ENCODE measurements at places on chromosomes 4 and X.

- DNase-seq, result no peak
These were observed 229.9 kb upstream of the AFF2 start for GRCh38 chrX:148270499-148270898.

- DNase-seq, result no peak
These were observed 71.8 kb downstream of the FUNDC1 start for GRCh38 chrX:44470816-44471215.

DNA sequence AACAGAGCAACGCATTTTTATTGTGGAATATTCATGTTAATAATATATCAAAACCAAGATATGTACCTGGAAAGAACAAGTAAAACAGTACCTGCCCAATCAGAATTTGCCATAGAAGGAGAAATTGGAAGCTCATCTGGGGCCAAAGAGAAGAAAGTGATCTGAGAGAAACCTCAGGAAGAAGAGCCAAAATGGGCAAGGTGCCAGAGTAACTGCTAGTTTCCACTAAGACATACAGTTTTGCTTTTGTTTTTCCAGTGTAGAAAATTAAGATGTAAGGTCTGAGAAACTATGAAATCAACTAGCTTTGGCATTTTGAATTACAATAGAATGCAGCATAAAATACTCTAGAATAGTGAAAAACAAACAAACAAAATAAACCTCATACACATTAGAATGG, 2201.2 kb downstream of the ARAP2 start:
- no peak for DNase-seq

DNA sequence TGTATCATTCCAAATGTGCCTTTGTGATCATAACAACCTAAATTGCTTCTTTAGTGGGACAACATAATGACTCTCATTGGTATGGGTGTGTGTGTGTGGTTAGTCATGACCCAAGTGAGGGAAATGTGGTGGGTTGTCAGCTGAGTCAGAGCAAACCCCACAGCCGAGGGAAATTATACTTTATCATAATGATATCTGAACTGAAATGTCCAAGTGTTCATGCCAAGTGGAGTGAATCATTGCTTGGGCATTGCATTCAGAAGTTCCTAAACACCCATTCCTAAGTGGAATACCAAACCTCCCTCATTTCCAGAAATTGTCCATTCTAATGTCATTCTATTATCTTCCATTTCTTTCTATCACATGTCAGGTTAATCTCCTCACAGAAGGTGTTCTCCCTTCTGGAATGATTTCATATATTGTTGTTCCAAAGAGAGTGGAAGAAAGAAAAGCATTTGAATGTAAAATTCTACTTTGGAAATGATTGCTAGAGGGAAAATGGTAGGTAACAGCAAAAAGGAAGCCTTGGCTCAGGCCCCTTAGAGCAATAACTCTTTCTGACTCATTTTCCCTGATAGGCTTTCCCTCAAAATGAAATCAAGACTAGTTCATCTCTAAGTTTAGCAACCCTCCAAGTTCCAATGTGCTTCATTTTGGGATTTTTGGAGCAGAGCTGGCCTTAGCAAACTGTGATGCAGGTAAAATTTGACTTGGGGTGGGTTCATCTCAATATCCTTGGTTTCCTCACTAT, 230.7 kb upstream of the KCNIP4 start:
- DNase-seq, result no peak

GRCh38 chr4:46878641-46879040, 30.4 kb downstream of the COX7B2 start:
- no peak for DNase-seq

DNA sequence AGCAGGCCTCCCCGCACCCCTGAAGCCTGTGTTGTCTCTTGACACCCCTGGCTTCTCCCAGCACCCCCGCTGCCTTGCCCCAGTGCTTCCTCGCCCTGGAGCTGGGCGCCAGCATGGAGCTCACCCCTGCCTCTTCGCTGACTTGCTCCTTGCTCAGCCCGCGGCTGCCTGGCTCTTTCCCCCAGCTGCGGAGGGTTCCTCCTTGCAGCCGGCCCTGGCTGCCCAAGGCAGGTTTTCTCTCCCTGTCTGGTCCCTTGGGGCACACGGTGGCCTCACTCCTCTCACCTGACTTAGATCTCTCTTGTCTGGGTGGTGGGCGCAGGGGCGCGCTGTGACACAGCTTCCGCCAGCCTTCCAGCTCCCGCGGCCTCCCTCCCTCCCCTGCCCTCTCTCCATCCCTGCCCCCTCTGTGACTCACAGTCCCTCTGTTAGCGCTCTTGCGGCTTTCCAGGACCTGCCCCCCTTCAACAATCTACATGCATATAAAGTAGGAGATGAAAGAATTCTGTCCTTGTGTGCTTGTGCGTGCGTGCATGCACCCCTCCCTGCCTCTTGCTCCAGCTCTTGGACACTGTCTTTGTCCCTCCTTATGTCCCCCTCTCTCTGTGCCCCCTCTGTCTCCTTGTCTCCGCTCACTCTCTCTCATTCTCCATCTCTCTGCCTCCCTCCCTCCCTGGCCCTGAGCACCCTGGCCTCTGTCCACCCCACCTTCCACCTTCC, 2.2 kb downstream of the PLXNB3 start:
- no peak for DNase-seq

DNA sequence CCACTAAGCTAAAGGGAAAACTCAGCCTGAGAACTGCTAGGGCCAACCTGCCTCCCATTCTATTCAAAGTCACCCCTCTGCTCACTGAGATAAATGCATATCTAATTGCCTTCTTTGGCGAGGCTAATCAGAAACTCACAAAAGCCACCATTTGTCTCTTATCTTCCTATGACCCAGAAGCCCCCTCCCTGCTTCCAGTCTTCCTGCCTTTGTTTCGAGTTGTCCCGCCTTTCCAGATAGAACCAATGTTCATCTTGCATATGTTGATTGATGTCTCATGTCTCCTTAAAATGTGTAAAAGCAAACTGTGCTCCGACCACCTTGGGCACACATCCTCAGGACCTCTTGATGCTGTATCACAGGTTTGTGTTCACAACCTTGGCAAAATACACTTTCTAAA, 459.8 kb downstream of the FSTL5 start:
- DNase-seq, result no peak

GRCh38 chrX:53236025-53236679, 11.1 kb upstream of the KDM5C start:
- DNase-seq, result no peak

- DNase-seq, result no peak
These were observed 668.2 kb upstream of the ADGRL3 start for GRCh38 chr4:60531776-60532379.

- DNase-seq, result no peak
These were observed 120.4 kb downstream of the ARSF start for GRCh38 chrX:3161681-3162080.

GRCh38 chr4:4575284-4576211, 33.7 kb upstream of the STX18 start:
- DNase-seq, result peak; percentile 52

DNA sequence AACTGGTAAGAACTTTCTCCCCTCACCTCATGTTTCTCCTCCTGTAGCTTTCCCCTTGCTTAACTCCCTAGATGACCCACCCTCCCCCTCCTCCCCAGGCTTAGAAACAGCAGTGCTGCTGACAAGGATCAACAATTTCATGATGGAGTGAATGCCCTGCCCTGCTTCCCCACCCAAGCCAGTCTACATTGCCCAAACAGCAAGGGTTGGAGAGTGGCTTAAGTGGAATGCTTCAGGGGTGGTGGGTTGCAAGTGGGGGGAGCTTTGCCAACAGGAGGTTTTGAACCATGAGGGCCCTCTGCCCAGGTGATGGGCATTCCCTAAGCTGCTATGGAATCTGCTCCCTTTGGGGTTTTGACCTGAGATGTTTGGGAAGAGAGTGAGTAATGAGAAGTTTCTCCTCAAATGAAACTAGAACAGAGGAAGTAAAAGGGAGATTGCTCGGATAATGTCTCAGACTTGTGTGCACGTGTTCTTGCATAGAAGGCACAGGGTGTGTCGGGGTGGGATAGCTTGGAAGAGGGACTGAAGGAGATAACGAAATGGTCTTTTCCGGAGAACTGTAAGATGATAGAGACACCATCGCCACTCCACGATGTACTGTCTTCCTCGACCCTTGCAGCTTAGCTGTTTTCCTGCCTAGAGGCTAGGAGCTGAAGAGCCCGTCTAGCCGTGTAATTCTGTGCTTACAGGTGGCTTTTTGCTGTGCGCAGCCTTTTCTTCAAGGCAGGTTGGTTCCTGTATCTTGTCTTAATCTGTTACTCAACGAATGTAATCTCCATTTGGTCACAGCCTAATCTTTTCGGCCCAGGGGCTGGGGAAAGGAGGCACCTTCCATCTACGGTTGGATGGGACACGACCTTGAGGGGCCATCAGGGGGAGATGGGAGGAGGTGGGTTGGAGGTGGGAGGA, 10.1 kb downstream of the GDPD2 start:
- no peak for DNase-seq

- DNase-seq, result no peak
These were observed 177.1 kb downstream of the PARM1 start for GRCh38 chr4:75110061-75110460.

DNA sequence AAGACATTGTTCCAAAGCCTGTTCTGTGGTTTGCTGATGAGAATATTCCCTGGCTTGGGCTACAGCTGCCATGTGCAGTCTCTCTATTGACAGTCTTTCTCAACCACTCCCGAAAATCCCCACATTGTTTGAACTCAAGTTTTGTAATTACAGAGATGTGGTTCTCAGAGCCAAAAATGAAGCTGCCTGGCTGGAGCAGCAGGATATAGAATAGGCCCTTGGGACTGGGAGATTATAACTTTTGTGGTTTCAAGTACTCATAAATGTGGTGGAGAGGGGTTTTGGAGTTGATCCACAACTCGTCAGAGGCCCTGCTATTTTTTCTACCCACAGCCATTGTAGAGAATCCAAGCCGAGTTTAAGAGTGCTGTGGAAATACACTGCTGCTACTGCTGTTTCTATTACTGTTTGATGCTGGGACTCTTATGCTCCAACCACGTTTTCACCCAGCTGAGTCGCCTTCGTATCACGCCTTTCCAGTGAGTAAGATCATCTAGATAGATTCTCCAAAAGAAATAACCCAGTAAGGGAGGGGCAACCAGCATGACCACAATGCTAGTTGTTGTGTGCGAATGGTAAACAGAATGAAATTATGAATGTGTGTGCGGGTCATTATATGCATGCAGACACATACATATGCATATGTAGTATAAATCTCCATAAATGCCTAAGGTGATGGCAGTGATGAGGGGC, 57.1 kb upstream of the ATXN3L start:
- DNase-seq, result no peak

DNA sequence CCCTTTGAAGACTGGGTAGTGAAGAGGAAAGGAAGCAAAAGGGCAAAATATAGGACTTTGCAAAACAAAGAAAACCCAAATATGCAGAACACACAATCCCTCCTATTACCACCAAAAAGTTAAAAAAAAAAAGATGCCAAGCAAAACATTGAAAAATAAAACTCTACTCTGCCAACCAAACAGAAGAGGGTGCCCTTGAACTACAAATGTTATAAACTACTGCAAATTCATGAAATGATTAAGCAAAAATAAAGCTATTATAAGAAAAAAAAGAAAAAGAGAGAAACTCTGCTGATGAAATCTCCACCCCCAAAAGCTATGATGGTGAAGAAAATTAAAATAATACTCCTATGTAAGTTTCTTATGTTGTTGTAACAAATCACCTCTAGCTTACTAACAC, 168.5 kb upstream of the STK26 start:
- no peak for DNase-seq

- DNase-seq, result no peak
These were observed 1.1 kb downstream of the TAFAZZIN start for GRCh38 chrX:154412468-154412867.

DNA sequence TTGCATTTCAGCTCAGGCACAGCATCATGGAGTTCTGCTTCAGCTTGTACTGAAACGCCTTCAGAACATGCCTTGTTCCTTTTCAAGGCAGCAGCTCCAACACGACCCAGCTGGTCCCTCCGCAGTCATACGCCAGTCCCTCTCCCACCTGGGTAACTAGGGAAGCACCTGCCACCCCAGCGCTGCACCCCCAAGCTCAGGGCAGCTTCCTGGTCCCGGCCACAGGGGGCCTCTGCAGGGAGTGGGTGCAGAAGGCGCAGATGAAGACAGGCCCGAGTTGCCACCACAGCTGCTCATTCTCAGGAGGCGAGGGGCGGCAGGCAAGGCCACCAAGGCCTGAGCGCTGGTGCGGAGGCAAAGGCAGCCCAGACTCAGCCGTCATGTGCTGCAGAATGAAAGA, 21.8 kb downstream of the WDR1 start:
- no peak for DNase-seq

DNA sequence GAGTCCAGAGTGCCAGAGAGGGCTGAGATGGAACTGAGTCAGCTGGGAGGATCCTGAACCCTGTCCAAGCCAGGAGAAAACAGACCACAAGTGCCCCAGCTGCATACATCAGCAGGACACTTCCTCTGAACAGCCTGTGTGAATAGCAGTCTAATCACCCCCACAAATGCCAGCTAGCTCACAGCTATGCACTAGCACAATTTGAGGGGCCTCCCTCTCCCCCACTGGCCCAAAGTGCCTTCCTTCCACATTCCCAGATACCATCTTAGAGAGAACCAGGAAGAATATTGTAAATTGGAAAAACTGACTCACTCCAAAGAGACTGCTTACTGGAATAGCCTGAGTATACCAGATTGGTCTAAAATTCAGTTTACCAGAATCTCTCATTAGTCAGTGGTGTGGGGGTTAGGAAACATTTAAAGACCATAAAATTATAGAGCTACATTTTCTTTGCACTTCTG, 292.6 kb upstream of the KLF3 start:
- DNase-seq, result no peak

DNA sequence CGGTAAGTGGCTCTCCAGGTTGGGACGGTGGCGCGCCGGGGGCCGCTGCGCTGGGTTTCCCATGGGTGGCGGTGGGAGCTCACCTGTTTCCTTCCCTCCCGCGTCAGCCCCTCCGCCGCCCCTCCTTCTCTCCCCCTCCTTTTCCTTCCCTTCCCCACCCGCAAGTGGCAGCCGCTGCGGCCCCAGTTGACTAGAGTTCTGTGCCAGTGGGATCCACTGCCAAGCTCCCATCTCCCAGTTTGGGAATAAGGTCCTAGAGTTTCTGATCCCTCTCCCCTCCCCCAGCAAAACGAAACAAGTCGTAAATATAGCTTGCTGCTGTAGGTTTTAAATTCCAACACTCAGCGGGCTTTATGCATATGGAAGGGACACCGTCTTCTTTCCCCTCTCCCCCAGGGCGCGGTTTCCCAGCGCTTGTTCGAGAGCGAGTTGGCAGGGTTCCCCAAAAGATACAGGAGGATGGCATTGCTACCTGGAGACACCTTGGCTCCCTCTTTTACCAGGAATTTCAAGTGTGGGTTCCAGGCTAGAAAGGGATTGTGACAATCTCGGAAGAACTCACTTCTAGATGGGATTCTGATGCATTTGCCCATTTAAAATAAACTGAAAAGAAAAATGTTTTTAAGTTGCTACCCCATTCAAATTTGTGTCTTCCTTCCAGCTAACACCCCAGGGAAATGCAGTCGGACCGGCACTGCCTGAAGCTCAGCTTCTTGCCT, 1.2 kb downstream of the TLL1 start:
- no peak for DNase-seq

All from activated T-helper 1 cell treated with anti-CD3 and anti-CD28 coated beads, Interleukin-2, amount 50 U/mL, for 16 hours (primary cell).